Occipital lobe (tissue), 3 donors: ENCODE measurements at places on chromosomes 1 and 21.

GRCh38 chr1:4969556-4970129, 315.2 kb downstream of the AJAP1 start:
- DNase-seq = no peak

DNA sequence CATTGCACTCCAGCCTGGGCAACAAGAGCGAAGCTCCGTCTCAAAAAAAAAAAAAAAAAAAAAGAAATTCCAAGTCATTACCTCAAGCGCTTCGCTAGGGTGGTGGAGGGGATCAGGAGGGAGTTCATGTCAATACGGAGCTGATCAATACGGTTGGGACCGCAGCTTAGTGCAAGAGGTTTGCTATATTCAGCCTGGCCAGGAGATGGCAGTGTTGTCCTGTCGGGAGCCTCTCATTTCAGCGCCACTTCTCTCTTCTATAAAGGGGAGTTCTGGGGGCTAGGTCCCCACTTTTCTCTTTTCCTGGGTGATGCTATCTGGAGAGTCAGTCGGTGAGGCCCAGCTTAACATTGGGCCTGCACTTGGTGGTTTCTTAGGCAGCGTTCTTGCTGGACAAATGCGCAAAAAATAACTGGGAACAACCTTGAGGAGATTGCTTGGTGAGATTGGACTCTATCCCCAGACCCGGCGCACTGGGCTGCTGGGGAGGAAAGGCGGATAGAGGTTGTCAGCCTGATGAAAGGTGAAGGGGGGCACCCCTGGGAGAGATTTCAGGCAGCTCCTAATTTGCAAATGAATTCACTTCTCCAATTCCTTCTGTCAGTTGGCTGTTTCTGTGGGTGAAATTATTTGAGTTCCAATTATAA, 40.4 kb downstream of the KIAA0040 start:
- peak; percentile 29 for DNase-seq

DNA sequence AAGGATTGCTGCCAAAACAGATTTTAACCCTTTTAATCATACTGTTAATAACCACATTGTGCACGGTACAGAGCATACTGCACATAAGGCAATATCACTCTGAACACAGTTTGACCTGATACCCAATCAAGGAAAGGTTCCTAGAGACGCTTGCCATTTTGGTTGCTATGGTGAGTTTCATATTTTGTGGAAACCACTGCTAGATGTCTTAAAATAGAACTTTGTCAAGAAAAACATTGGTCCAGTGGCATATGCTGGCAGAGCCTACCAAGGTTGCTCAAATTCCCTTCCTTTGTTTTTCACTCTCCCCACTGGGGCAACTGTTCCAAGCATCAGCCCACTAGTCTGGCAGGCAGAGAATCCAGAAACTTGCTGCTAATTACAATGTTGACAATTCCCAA, 114.8 kb upstream of the DPYD start:
- peak; percentile 24 for DNase-seq

DNA sequence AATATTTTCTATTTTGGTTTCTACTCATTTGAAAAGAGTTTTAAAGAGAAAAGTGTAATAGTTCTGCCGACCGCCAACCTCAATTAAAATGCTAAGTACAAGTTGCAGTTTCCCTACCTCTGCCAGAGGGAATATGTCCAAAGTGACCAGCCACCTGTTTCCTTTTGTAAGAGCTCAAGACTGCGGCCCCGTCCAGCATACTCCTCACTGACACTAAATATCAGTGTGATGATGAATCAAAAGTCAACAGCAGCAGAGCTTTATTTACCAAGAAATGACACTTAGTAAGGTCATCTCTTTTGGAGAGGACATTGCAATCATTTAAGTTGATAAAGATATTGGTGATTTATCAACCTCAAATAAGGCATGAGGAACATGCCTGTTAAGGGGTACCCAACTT, 57.4 kb upstream of the NRIP1 start:
- DNase-seq = no peak

- no peak for DNase-seq
These were observed 15.6 kb downstream of the ALPL start for GRCh38 chr1:21524686-21525339.

DNA sequence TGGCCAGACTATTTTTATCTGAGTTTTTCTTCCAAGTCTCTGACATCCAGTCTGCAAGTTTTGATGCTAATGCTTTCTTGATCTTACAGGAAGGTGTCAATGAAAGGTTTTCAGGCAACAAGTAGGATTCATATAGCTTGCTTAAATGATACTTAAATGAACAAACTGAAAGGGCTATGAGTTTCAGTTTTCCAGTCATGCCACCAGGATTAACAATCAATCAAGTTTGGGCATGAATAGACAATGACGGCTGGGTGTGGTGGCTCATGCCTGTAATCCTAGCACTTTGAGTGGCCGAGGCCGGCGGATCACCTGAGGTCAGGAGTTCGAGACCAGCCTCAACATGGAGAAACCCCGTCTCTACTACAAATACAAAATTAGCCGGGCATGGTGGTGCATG, 34.3 kb upstream of the SLC16A1 start:
- no peak for DNase-seq

GRCh38 chr1:203126151-203126865, 1.2 kb upstream of the ADORA1 start:
- no peak for DNase-seq

DNA sequence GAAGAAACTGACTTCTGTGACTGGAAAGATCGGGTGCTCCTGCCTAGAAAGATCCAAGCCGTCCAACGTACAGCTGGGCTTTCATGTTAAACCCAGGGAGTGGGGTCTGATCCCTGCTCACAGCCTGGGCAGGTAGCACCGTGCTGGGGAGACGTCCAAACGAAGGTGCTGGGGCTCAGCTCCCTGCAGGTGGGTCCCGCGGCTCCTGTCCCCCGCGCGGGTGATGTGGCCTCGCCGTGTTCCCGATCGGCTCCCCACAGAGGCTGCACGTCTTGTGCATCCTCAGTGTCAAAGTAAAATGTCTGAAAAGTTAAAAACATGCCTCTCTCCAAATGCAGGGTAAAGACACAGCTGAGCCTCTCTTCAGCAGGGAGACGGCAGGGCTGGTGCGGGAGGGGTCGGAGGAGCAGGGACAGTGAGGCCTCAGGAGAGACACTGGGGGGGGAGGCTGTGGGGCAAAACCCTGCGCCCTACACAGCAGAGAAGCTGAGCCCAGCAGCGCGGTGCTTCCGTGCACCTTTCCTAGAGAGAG, 40.1 kb upstream of the COL6A2 start:
- no peak for DNase-seq

GRCh38 chr1:241849345-241849695, 1.3 kb downstream of the EXO1 start:
- no peak for DNase-seq

GRCh38 chr1:111599781-111600693, 19.6 kb upstream of the RAP1A start:
- no peak for DNase-seq
